Epithelial cell of esophagus (primary cell): ENCODE measurements at places on chromosomes 11 and 22.

DNA sequence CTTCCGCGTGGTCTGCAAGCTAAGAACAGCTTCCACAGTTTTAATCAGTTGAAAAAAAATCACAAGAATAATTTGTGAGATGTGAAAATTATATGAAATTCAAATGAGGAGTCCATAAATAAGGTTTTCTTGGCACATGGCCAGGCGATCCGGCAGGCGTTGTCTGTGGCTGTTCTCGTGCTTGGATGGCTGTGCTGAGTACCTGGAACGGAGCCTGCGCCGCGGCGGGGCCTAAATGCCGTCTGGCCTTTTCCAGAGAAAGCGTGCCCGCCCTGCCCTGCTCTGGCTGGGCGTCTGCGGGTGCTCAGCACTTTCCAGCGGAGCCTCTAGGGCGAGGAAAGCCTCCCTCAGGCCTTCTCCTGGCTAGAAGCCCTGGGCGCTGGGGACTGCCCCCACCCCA, 41.8 kb downstream of the OSBPL5 start:
- DNase-seq: peak; percentile 56

GRCh38 chr22:23403720-23404688, 176.1 kb downstream of the IGLL1 start:
- DNase-seq: no peak

- no peak for DNase-seq
Observed at GRCh38 chr22:48315439-48316256, 1512.0 kb downstream of the BRD1 start.

DNA sequence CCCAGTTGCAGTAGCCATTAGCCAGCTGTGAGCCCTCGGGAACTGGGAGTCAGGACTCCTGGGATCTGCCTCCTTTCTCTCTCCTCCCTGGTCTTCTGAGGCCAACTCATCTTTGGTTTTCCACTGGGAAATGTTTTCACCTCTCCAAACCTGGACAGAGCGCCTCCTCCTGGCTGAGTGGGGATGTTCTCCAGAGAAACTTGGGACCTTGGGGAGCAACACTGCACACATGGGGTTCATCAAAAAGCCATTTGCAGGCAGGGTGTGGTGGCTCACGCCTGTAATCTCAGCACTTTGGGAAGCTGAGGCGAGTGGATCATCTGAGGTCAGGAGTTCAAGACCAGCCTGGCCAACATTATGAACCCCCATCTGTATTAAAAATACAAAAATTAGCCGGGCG, 145.4 kb downstream of the NECTIN1 start:
- no peak for DNase-seq

DNA sequence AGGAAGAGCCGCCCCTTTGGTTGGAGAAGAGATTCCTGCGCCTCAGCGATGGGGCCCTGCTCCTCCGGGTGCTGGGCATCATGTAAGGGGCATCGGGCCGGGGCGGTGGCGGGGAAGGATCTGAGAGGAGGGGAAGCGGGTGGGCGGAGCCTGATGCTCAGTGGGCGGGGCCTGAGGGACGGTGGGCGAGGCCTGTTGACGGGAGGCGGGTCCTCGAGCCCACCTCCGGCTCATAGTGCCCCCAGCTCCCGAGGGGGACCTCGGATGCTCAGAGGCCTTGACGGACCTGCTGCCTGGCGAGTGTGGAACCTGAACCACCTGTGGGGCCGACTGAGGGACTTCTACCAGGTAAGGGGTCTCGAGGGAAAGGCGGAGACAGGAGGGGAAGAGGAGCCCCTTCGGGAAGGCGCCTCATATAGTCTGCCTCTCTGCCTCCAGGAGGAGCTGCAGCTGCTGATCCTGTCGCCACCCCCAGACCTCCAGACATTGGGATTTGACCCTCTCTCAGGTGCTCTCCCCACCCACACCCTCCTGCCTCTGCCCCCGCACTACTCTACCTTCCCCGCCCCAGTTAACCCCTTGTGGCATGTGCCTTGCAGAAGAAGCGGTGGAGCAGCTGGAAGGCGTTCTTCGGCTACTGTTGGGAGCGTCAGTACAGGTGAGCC, 799 bp downstream of the CCDC88B start:
- no peak for DNase-seq

GRCh38 chr22:47035425-47035881, 273.0 kb downstream of the TBC1D22A start:
- no peak for DNase-seq

DNA sequence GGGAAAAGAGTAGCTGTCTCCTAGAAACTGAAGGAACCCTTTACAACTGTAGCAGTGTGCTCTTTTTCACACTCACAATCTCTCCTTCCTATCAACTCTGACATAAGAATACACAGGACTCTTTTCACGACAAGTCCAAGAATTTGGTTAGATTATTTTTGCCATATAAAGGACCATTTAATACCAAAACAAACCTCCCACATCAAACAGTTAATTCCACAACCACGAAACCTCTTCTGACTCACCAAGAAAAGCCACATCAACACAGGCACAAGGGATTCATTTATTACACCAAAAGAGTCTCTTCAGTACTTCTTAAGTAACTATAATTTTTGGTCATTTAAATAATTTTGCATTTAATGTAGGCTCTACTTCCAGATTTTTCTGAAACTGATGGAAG, 222.6 kb upstream of the PITPNB start:
- no peak for DNase-seq

GRCh38 chr11:82004537-82005213, 729.0 kb downstream of the FAM181B start:
- peak; percentile 51 for DNase-seq

DNA sequence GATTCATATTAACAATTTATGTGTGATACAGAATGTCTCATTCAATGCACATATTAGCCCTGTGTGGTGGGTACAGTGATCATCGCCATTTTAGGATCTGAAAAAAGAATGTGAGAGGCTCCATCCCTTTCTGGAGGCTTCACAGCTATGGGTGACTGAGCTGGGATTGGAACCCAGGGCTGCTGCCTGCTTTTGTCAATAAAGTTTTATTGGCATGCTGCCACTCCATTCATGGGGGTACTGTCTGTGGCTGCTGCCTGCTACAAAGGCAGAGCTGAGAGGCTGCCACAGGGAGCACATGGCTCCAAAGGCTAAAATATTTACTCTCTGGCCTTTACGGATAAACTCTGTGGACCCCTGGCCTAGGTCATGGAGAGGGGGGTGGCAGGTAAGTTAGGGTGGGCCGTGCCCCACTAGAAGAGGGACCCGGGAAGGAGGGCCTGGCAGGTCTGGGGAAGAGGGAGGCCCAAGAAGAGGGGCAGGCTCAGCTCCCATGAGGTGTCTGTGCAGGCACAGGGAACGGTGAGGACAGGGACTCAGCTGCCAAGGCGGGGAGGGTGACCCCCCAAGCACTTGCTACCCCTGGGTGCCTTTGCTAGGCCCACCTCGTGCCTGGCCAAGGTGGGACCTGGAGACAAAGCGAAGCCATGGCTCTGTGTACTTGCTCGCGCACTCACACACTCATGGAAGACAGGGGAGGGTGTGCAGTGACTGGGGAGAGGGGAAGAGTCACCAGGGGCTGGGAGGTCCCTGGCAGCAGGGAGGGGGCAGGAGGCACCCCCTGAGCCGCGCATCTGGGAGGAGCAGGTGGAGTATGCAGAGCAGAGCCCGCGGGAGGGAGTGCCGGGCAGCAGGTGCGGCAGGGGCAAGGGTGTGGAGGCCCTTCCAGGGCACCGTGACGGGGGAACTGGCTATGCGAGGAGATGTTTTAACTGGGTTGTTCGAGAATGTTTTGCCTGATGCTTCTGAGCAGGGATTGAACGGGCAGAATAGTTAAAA, 335.3 kb downstream of the CTTN start:
- DNase-seq: no peak

GRCh38 chr11:129695571-129696308, 119.9 kb upstream of the TMEM45B start:
- peak; percentile 68 for DNase-seq

GRCh38 chr11:19675397-19675796, 37.2 kb upstream of the NAV2 start:
- peak; percentile 74 for DNase-seq

GRCh38 chr11:9250139-9250582, 15.0 kb downstream of the DENND5A start:
- no peak for DNase-seq

GRCh38 chr11:69925366-69926196, 106.4 kb upstream of the FGF3 start:
- DNase-seq: no peak

DNA sequence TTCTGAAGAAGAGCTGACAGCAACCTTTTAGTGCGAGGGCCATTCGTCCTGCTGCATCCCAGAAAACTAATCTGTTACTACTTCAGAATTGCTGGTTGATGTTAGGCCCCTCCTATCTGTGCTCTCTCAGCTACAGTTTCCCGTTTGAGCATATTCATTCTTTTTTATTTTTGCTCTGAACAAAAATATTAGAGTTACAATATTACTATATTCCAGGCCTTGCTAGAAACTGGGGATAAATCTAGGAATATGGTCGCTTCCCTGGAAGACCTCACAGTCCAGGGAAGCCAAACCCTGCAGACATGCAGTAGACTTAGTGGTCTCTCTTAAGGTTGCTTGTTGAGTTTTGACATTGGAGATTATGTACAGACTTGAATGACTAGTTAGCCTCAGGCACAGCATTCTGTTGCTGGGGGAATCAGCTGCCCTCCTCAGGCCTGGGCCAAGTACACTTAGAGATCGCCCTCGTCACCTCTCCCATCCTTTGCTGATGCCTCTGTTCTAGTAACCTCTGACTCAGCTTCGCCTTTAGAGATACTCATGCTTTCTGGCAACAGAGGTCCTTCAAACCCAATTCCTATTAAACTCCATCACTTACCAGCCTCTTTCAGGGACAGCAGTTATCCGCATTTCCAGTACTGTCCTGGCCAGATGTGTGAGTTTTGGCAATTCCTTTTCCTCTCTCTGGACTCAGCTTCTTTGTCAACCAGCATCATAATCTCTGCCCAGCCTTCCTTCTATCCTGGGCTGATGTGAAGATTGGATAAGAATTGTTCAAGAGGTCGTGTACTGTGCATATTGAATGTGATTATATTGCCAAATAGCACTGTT, 698 bp upstream of the ANAPC15 start:
- DNase-seq: peak; percentile 85

- DNase-seq: no peak
Observed at GRCh38 chr22:34403667-34404066, 483.4 kb upstream of the LARGE1 start.

GRCh38 chr11:69352715-69353319, 58.9 kb downstream of the MYEOV start:
- peak; percentile 96 for DNase-seq

- DNase-seq: peak; percentile 26
Observed at GRCh38 chr22:27022274-27022895, 365.0 kb downstream of the MIAT start.

DNA sequence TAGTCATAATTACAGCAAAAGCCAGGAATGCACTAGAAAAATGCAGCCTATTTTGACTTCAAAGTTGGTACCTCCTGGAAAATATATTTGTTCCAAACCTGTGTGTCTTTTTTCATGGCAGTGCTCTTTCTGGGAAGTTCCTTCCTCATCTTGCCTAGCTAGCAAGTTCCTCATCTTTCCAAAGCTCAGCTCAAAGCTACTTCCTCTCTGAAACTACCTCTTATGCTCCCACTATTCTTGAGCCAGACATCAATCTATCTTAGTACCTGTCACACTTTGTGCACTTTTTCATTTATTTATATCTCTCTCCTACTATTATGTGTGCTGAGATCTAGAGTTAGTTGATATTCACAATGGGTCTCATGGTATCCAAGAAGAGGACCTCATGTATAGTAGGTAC, 191.6 kb upstream of the CCDC90B start:
- no peak for DNase-seq

DNA sequence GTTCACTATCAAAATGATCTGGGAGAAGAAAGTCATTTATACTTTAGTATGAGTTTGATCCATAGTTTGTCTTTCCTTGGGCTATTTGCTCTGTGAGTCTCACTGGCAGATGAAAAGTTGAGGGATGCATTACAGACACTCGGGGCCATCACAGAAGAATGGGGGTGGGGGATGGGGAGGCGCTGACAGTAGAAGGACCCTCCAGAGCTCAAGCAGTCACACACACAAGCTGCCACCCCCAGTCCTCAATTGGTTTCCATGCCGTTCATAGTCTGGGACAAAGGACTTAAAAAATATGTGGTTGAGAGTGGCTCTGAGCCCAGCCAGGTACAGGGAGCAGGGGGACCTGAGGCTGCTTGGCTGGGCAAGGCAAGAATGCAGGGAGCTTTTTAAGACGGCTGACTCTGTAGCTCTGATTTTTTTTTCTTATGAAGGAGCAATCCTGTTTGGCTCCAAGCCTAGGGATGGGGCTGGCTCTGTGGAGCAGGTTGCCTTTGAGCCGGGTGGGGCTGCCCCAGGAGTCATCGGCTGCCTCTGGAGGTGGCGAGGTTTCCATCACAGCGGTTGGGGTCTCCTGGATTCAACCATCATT, 13.3 kb upstream of the ANO1 start:
- DNase-seq: peak; percentile 68

- DNase-seq: no peak
Observed at GRCh38 chr22:48980409-48980808, 847.3 kb downstream of the BRD1 start.

GRCh38 chr11:92857407-92857806, 112.0 kb upstream of the MTNR1B start:
- no peak for DNase-seq

DNA sequence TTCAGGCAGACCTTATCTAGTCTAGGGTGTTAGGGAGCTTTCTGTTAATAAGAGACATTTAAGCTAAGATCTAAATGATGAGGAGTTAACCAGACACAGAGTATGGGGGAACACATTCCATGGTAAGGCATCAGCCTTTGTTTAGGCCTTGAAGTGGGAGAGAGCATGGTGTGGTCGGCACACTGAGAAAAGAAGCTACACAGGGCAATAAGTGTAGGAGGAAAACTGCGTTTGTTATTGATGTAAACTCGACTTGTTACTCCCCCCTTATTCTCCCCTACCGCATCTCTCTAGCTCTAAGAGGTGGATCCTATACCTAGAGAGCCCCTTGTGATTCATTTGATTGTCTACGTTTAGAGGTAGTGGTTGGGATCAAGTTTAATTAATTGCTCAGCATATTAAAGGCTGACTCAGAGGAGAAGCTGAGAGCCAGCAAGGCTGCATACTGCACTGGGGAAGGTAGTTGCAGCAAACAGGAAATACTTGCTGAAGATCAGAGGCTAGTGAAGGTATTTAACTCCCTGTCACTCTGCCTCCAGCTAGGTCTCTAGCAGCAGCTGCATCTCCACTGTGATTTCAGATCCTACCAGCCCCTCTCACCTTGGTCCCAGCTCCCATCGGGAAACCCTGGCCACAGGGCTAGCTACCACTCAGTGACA, 86.8 kb upstream of the TEAD1 start:
- peak; percentile 83 for DNase-seq
